ENCODE measurements at places on chromosomes 13 and 19. TPM values are rescaled to one million over a fixed set of nuclear protein-coding genes. Genes with fewer than 3 reads are reported as not detected.

GRCh38 chr13:53100394-53101063 lies 71.9 kb downstream of the OLFM4 start:
- no peak for DNase-seq

DNA sequence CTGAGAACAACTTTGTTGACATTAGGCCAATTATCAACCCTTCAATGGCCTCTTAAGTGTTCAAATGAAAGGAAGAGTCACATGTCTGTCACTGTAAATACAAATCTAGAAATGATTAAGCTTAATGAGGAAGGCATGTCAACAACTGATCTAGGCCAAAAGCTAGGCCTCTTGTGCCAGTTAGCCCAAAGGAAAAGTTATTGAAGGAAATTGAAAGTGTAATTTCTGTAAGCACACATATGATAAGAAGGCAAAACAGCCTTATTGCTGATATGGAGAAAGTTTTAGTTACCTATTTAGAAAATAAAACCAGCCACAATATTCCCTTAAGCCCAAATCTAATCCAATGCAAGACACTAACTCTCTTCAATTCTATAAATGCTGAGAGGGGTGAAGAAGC lies 604.7 kb downstream of the SLITRK6 start:
- no peak for DNase-seq

DNA sequence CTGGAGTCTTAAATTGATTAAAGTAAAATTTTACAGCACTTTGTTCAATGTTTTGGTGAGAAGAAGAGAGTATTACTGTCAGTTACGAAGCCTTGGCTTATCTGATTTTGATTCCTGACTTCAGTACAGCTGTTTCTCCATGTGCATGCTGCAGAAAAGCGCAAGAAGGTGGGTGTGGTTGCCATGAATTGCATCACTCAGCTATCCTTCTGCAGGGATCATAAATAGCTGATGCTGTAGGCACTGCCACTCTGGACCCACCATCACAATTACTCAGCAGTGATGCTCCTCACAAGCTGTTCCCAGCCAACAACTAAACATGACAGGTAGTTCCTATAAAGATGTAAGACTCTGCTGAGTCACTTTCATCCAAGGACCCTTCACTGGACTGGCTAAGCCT lies 321.2 kb downstream of the IRS2 start:
- no peak for DNase-seq

- DNase-seq = peak; percentile 42
These were observed 64.2 kb downstream of the MCF2L start for GRCh38 chr13:113033054-113033850.

DNA sequence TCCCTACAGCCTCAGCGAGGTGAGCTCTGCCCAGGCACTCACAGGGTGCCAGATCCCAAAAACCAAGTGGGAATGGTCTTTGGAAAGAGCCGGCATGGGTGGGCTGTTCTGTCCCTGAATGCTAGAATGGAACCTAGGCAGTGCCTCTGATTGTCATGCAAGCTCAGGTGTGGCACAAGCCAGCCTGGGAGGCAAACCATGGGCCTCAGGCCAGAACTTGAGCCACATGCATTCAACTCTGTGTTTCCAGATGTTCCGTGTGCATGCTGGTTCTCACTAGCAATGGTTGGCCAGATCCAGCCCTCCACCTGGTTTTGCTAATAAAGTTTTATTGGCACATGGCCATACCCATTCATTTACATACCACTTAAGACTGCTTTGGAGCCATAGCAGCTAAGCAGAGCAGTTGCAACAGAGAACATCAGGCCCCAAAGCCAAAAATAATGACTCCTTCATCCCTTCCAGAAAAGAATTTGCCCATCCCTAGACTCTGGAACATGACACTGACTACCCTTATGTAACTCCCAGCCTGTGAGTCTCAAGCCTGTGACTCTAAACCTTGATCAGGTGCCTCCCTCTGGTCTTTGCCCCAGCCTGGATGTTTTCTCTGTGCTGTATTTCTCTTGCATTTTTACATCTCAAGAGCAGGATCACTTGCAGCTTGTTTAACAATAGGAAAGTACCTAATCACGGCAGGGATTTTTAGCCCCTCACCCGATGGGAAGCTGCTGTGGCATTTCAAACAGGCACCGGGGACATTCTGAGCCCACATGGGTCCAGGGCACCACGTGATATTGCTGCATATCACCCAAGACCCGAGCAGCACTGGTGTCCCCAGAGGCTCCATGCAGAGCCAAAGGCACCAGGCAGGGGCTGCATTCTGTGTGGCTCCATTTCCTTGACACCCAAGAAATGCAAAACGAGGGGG lies 55.4 kb upstream of the USE1 start:
- DNase-seq = no peak

- no peak for DNase-seq
These were observed 13.0 kb upstream of the STRN4 start for GRCh38 chr19:46759206-46759605.

DNA sequence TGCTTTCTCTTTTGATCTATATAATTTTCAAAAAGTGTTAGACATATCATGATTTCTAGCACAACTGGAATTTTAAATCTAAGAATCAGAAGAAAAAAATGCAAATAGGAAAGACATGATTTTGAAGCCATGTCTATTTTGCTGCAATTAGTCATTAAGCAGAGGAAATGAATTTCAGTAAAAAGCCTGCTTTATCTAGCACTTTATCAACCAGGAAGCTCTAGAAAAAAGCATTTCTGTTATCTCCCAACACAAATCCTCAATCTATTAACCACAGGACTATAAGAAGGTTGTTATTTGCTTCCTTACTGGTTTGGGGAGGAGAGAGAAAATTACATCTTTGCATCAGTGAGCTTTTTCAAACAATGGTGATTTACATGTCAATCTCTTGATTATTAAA lies 716.7 kb downstream of the DIAPH3 start:
- no peak for DNase-seq

DNA sequence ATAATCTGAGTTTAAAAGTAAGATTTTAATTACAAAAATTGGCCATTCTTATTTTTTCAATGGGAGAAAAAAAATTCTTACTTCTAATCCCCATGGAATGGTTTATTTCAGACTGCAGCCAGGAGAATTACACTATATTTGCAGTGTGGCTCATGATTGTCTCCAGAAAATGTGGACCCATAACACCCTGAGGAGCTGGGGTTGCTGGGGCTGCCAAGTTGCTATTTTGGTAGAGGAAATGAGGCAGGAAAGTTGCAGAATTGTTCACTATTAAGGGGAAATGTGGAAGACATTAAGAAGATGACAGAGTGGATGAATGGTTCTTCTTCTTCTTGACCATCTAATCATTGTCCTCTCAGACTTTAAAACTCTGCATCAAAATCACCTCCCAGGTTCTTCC lies 4.6 kb upstream of the SCEL start:
- DNase-seq = no peak

The TEAD2 gene
- total RNA-seq = 53.2 TPM

The IGFL2 gene
- total RNA-seq = 0.43 TPM

The SIGLEC5 gene
- 0.20 TPM for total RNA-seq

Measured in right cardiac atrium (tissue), 5 donors.